Left renal pelvis (tissue), 4 donors: ENCODE measurements at places on chromosomes 6 and 20. TPM values are rescaled to one million over a fixed set of nuclear protein-coding genes. Genes with fewer than 3 reads are reported as not detected.

DNA sequence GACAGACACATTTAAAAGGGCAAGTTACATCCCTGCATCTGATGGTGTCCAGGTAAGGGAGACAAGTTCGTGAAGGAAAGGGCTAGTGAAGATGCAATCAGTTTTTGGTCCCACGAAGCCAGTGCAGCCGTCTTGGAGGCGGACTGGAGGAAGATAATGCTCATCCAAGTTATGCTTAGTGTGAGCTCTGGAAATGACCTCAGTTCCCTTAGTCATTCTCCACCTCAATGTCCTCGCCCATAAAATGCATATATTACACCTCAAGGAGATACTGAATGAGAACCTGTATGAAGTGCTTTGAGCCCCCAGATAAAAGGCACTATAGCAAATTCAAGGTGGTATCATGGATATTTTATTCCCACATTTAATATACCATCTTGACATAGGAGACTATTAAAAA, 358.8 kb downstream of the ADGRB3 start:
- no peak for DNase-seq

GRCh38 chr20:40891351-40891750, 137.3 kb upstream of the TOP1 start:
- no peak for DNase-seq

- DNase-seq = no peak
Observed at GRCh38 chr6:2754911-2755310, 4.2 kb upstream of the MYLK4 start.

- DNase-seq = no peak
Observed at GRCh38 chr6:40844246-40844645, 194.8 kb downstream of the UNC5CL start.

- no peak for DNase-seq
Observed at GRCh38 chr6:121767211-121767610, 331.8 kb downstream of the GJA1 start.

DNA sequence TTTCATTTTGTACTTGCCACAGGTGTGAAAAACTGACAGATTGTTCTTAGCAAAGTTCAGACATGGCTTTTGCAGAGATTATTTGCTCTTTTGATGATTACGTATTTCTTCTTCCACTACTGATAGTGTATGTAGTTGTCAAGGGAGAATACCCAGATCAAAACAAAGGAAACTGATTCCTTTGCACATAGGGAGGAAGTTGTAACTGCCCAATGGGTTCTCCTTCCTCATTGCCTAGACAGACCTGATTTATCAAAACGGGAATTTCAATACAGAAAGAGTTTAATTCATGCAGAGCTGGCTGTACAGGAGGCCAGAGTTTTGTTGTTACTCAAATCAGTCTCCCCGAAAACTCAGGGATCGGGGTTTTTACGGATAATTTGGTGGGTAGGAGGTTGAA, 214.7 kb downstream of the BCAS1 start:
- DNase-seq = no peak

DNA sequence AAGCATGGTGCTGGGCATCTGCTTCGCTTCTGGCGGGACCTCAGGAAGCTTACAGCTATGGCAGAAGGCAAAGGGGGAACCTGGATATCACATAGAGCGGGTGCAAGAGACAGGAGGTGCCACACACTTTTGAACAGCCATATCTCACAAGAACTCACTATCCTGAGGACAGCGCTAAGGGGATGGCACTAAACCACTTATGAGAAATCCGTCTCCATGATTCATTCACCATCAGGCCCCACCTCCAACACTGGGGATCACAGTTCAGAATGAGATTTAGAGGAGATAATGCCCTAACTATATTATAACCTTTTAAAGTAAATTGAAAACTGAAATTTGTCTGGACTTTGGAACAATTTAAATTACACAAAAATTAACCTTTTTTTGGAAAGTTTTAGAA, 37.8 kb upstream of the SUMO4 start:
- no peak for DNase-seq

DNA sequence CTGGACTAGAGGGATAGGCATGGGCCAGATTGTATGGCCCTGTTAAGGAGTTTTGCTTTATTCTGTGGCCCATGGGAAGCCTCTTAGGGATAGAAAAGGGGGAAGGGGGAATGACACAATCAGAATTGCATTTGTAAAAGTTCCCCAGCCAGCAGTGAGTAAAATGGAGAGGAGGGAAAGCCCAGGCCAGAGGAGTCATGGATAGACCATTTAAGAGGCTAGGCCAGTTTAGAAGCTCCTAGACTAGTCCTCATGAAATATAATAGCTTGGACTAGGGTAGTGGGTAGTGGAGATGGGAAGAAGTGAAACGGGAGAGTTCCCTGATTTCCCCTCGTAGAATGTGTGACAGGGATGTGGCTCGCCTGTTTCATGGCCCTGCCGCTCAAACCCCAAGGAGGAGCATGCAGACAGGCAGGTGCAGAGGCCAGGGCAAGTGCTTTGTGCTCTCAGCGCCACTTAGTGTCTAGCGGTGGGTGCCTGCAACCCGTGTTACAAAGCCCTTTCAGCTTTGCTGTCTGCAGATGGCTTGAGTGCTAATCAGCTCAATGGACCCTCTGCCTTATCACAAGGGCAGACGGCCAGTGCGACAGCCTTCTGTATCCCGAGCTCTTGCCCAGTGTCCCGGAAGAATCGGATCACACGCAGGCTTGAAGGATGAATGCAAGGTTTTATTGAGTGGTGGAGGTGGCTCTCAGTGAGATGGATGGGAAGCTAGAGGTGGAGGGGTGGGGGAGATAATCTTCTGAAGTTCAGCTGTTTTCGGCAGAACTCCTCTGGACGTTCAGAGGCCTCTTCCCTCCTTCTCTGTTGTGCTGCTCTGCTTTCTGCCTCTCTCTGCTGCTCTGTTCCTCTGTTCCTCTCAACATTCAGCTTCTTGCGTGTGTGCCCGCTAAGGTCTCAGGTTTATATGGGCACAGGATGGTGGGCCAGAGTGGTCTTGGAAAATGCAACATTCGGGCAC, 141.1 kb downstream of the CEP57L1 start:
- DNase-seq = no peak

DNA sequence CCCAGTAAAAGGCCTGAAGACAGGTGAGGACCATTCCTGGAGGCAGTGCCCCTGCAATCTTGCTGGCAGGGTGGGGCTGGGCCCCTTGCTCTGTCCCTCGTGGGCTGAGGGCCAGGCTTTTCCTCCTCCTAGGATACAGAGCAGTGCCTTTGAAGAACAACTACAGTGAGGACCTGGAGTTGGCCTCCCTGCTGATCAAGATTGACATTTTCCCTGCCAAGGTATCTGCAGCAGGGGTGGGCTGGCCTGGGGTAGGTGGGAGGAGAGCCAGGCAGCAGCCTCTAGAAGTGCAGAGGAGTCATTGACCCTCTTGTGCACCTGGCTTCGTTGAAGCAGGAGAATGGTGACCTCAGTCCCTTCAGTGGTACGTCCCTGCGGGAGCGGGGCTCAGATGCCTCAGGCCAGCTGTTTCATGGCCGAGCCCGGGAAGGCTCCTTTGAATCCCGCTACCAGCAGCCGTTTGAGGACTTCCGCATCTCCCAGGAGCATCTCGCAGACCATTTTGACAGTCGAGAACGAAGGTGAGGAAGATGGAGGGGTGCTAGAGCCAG, 36.5 kb downstream of the PLCG1 start:
- DNase-seq = no peak

GRCh38 chr6:139418481-139419132, 44.2 kb upstream of the CITED2 start:
- no peak for DNase-seq

DNA sequence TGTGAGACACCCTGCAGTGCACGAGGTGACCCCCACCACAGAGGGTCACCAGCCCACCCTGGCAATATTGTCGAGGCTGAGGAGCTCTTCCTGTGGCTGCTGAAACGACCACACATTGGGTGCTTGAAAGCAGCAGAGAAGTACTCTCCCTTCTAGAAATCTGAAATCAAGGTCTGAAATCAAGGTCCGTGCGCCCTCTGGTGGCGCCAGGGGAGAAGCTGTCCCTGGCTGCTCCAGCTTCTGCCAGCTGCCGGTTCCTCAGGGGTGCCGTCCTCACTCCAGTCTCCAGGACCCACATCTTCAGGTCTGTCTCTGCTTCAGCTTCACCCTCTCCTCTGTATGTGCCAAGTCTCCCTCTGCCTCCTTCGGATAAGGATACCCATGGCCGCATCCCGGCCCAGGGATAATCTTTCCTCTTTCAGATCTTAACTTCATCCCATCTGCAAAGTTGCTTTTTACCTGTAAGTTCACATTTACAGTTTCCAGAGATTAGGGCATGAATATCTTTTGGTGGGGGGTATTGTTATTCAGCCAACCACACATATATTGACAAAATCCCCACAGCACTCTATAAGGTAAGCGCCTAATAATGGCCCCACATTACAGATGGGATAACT, 108.3 kb upstream of the PHACTR3 start:
- peak; percentile 33 for DNase-seq

DNA sequence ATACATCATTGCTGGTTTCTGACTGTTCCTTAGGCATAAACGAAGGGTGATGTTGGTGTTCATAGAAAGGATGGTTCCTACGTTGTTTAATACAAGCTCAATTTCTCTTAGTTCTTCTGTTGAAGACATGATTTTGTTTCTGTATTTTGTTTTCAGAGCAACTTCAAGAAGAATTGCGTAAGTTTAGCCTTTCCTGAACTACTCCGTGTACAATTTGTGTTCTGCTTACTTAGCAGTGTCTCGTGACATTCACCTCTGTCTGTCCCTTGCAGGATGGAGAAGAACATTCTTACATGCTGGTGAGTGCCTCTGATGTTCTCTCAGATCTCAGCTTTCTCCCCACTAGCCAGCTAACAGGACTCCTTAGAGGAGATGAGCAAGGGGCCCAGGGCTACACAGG, 7.6 kb downstream of the BTN2A2 start:
- DNase-seq = no peak

GPANK1 gene
- polyA plus RNA-seq = 23.2 TPM

FGD2 gene
- 1.7 TPM for polyA plus RNA-seq

DNA sequence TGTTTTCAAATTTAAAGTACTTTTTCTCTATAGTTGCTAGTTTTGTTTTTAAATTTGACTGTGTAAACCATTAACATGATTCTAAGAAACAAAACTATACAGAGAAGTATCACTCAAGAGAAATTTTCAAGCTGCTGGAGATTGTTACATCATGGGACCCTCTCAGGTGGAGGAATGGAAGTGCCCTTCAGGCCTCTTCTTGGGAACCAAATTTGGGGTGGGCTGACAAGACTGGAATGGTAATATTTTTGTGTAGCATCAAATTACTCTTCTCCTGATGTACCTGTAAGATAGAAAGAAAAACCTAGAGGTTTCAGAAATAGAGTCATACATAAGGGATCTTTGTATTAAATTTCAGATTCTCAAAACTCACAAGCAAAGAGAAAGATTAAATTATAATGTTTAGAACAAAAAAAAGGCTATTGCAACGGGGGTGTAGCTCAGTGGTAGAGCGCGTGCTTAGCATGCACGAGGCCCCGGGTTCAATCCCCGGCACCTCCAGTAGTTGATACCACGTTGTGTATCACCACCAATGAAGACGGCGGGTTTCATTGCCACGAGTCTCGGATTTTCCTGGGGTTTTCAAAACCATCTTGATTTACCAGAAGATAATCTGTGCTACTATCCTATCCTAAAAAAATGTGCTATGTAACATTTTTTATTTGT, 193.7 kb downstream of the GPX5 start:
- DNase-seq = no peak

DNA sequence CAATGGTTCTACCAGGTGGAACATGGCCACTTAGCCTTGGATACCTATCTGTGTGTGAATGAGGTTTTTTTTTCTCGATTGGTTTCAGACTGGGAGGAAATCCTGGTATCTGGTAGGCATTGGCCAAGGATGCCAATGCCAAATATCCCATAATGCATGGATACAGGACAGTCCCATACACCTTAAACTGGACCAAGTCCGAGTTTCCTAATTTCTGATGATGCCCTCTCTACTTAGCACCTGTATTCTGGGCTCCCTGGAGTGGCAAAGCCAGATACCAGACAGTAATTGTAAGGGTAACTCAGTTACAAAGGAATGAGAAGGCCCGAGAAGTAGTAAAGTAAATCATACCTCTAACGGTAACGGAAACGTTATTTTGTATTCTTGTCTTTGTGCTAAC, 17.9 kb downstream of the SNX5 start:
- no peak for DNase-seq

GRCh38 chr6:53264915-53265607, 83.7 kb downstream of the ELOVL5 start:
- no peak for DNase-seq

GRCh38 chr20:38764567-38765318, 16.5 kb downstream of the ACTR5 start:
- no peak for DNase-seq

GRCh38 chr20:47164140-47164539, 192.4 kb downstream of the ZMYND8 start:
- peak; percentile 51 for DNase-seq

DNA sequence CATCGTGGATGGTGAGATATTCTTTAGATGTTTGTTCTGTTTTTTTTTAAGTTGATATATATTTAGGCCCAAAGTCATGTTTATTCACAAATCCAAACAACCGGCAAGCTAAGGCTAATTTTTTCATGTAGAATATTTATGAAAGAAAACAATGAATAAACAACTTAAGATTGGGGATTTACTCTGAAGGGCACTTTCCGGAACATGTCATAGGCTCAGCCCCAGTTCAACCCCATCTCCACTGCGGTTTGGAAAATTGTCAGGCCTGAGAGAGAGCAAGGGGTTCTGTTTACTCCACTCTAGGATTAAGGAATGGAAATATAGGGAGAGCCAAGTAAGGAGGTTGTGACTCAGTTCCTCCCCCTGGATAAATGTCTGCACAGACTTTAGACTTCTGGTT, 18.3 kb downstream of the RPS6KA2 start:
- no peak for DNase-seq

DNA sequence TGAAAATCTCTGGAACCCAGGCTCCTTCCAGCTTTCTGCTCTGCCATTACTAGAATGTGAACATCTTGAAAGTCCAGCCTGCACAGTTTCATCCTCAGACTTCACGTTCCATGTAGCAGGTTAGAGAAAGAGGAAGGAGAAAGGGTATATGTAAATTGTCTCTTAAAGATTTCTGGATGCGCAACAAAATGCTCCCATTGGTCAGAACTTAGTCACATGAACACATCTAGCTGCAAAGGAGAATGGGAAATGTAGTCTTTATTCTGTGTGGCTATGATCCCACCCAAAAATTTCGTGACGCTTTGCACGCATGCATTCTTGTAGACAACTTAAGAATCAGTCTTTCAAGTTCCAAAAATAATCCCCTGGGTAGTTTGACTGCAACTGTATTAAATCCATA, 46.4 kb upstream of the CHD6 start:
- no peak for DNase-seq

- DNase-seq = peak; percentile 18
Observed at GRCh38 chr6:116971959-116972358, 94.9 kb downstream of the RFX6 start.

GRCh38 chr6:16060039-16060438, 68.8 kb upstream of the MYLIP start:
- DNase-seq = no peak

- DNase-seq = no peak
Observed at GRCh38 chr6:43584892-43585570, 9.0 kb downstream of the POLH start.

CNBD2 gene
- 0.63 TPM for polyA plus RNA-seq
